NCI-H2029 treated with DMSO at 0.1 percent for 48 hours (cell line): ENCODE measurements at places on chromosomes 12 and 14.

GRCh38 chr12:49547090-49547690, 8.4 kb downstream of the KCNH3 start:
- no peak for DNase-seq

GRCh38 chr12:27180906-27181505, 63.1 kb upstream of the STK38L start:
- no peak for DNase-seq

GRCh38 chr12:115336506-115336905, 652.5 kb upstream of the TBX3 start:
- no peak for DNase-seq

DNA sequence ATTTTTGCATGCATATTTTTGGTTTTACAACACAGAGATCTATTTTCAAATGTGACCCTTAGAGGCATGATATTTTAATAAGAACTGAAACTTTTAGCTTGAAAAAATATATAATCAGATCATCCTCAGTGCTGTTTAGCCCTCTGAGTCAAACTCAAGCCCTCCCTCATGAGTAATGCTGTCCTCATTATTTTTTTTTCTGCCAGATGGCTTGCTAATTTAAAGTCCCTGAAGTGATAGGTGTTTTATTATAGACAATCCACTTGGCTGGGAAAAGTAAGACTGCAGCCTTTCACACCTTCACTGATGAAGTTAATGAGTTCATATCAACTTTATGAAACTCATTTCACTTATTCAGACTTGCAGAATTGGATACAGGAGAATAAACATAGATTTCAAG, 227.7 kb downstream of the SLC16A7 start:
- DNase-seq: no peak

DNA sequence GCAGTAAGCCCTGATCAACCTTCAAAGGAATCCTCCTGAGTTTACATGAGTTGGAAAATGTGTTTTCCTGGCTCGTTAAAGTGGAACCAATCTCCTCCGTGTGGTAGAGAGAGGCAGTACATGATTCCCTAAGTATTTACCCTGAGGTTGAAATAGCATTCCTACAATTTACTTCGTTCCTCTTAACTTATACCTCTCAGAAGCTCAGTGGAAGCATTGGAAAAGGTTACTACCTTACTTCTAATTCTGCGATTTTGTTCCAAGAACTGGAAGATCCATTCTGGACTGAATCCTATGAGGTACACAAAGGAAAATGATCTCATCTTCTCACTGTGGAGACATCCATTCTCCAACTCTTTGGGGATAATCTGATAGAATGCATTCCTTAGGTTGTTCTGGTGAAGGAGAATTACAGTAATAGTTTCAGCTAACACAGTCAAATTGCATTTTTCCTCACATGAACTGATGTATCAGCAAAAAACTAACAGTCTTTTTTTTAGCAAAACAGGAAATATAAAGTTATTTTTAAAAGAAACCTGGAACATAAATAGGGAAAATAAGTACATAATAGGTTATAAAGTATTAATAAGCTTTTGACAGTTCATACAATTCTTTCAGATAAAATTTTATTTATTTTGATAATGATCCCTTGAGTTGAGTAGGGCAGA, 475.6 kb downstream of the PDZRN4 start:
- no peak for DNase-seq

DNA sequence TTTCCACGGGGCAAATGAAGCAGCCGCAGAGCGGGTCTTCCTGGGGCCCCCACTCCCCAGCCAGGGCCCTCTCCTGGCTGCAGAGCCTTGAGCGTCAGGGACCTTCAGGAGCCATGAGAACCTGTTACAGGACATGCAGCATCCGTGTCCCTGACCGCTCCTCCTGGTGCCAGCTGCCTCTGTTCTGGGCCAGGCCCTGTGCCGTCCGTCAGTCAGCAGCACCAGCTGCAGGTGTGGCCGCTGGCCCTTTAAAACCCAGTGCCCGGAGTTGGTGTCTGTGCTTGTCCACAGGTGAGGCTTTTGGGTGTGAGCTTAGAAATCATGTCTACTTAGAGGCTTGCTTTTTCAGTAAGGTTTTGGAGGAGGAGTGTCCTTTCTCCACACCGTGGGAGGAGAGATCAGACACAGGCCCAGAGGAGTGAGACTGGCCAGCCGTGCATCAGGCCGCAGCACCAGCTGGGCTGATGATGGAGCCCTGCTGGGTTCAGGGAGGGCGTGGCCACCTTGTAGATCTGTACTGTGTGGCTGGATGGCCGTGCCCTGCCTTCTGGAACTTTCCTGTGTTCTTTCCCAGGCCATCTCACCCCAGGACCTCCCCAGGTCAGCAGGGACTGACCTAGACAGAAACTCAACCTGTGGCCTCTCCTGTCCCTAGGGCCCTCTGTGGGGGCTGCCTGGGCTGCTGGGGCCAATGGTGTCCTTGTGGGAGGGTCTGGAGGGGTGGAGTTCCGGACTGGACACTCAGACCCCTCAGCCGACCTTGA, 27.1 kb downstream of the AACS start:
- no peak for DNase-seq

- DNase-seq: no peak
These were observed 269.0 kb downstream of the NOVA1 start for GRCh38 chr14:26328791-26329190.

- no peak for DNase-seq
These were observed 264.7 kb downstream of the ZFP36L1 start for GRCh38 chr14:68528040-68528687.

DNA sequence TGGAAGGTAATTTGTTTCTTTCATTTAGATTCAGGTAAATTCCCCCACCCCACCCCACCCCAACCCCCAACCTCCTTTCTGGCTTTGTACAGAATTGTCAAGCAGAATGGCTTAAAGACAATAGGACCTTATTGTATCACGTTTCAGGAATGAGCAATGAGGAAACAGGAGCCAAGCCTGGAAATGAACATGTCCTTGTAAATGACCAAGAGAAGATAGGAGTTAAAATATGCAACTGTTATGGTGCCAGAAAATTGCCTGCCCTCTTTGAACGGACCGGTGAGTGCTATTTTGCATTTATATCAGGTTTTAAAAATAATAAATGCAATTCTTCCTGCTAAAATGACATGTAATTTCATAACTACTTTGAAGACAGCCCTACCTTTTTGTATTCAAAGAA, 141.6 kb upstream of the PELI2 start:
- peak; percentile 85 for DNase-seq

DNA sequence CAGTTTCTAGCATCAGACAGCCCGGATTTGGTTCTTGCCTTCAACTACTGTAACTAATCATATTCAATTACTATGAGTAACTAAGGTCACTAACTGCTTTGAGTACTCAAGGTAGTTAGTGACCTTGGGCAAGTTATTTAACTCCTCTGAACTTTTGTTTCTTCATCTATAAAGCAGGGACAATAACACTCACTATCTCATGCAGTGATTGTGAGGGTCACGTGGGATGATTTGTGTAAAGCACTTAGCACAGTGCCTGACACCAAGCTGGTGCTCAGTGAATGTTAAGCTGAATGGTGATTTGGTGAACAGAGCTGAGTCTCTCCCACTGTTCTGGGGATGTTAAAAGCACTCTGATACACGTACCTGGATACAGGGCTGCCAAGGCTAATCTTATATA, 171.3 kb upstream of the PLXNC1 start:
- no peak for DNase-seq

DNA sequence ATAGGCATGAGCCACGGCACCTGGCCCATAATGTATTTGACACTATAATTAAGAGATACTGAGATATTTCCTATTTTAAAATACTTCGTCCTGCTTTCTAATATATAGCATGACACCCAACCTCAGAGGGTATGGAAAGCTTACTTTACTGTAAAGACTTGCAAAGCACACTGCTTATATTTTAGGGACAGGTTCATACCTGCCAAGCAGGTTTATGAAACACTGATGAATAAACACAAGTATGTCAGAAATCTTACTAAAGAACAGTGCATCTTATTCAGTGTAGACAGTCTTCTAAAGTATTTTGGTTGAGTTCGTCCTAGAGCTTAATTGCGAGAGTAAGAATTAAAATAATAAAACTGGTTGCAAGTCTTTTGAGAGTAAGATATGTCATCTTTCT, 65.4 kb downstream of the PPFIBP1 start:
- DNase-seq: no peak

- DNase-seq: no peak
These were observed 341.1 kb downstream of the FSCB start for GRCh38 chr14:44165936-44166335.

- DNase-seq: no peak
These were observed 57.9 kb upstream of the SLC38A2 start for GRCh38 chr12:46430340-46430948.

DNA sequence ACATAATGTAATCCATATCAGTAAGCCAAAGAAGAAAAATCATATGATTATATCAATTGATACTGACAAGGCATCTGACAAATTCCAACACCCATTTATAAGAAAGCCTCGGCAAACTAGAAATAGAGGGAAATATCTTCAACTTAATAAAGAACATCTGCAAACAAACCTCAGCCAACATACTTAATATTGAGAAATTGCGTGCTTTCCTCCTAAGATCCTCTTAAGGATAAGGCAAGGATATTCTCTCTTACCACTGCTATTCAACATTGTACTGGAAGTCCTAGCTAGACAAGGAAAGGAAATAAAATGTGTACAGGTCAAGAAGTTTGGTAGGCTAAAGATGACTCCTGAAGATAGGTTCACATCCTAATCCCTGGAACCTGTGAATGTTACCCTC, 115.9 kb downstream of the DERA start:
- DNase-seq: no peak

DNA sequence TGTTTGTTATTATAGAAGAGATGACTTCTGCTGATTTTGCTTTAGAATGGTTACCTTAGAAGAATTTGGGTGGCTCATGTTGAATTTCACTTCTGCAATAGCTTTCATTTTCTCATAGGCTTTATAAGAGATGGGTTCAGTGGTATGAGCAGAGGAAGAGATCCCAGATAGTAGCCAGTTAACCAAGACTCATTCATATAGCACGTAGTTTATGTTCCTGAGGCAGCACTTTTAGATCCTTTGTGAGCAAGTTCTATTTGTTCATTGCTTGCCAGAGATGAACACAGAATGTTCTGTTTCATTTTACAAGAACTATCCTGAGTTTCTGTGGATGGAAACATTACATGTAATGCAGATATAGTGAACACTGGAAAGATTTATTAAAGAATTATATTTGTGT, 32.2 kb downstream of the RAB21 start:
- DNase-seq: no peak

DNA sequence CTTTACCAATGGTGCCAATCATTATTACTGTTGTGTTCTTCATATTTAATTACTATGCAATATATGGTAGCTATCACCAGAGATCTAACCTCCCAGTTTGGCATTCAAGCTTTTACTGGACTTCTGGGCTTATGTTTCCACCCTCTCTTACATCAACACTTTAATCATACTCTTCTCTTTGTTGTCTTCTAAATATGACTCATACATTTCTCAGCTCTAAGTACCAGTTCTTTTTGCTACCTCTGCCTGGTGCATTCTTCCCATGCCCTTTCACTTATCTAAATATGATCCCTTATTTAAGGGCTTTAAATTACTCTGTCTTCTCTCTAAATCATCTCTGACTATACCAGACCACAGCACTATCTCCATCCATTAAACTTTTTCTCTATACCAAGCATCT, 246.1 kb upstream of the CCDC196 start:
- DNase-seq: no peak

DNA sequence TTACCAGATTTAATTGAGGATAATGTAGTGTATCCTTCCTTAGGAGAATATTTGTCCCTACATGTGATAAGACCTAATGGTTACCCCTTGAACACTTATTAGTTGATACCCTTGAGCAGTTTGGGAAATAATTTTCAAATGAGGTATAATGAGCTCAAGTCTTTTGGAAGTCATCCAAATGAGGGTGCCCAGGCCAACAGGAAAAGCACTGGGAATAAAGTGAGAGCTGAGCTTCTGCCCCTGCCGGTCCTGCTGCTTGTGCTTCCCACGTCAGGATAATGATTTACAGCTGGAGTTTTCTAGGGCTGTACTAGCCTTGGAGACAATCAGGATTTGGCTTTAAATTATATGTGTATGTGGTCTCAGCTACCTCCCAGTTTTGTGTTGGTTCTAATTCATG, 178.8 kb upstream of the FRMD6 start:
- no peak for DNase-seq

DNA sequence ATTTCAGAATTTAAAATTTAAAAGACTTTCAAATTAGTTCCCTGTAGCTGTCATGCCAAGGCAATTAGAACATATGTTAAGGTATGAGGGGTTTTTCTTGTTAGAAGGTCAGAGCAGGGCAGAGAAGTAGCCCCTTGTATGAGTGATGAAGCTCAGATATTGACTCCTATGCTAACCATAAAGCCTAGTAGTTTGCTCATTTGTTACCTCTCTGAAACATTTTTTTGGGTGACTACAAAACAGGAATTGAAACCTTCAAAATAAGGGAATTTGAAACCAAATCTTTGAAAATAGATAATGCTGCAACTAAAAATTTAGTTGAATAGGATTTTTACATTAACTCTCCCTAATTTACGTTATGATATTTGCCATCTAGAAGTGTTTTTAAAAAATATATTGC, 333.5 kb downstream of the NAV3 start:
- no peak for DNase-seq

DNA sequence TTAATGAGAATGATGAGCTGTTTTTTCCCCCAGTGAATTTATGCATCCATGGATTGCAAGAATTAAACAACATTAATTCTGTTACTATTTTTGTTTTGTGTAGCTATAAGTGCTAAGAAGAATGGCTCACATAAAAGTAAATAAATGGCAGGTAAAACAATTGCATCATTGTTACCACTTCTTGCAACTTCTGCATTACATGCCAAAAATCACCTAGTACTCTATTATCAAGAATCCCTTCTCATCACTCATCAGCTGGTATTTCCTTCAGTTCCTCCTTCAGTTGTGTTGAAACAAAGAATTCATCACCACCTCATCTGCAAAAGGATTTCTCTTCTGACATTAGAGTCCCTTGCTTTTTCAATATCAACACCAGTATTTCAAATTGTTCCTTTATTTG, 773 bp downstream of the A2M start:
- no peak for DNase-seq

DNA sequence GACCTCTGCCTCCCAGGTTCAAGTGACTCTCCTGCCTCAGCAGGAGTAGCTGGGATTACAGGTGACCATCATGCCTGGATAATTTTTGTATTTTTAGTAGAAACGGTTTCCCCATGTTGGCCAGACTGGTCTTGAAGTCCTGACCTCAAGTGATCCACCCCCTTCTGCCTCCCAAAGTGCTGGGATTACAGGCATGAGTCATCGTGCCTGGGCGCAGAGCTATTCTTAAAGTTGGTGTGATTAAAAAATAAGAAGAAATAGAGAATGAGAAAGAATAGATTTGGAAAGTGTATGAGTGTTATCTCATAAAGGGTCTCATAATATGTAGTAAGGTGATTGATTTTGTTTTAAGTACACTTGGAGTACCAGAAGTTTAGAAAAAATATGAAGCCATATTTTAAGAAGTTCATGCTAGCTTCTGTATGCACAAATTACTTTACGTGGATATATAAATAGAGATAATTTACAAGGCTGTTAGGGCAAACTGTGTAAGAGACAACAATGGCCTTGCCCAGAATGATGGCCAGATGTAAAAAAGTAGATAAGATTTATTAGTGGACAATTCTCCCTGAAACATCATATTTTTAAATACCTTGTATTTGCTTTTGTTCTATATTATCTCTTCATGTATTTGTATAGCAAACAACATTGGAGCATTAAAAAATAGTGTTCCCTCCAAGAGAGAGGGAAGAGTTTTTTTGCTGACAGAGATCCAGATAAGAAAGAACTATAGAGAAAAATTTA, 1108.5 kb downstream of the SLC16A7 start:
- DNase-seq: no peak

- no peak for DNase-seq
These were observed 70.0 kb downstream of the PDE3A start for GRCh38 chr12:20438299-20438779.

GRCh38 chr14:84657911-84658310, 872.0 kb upstream of the FLRT2 start:
- no peak for DNase-seq
